ENCODE measurements at places on chromosomes 3 and 15.
A peak's percentile ranks its signal among the peaks of the same experiment; 100 is the strongest.

DNA sequence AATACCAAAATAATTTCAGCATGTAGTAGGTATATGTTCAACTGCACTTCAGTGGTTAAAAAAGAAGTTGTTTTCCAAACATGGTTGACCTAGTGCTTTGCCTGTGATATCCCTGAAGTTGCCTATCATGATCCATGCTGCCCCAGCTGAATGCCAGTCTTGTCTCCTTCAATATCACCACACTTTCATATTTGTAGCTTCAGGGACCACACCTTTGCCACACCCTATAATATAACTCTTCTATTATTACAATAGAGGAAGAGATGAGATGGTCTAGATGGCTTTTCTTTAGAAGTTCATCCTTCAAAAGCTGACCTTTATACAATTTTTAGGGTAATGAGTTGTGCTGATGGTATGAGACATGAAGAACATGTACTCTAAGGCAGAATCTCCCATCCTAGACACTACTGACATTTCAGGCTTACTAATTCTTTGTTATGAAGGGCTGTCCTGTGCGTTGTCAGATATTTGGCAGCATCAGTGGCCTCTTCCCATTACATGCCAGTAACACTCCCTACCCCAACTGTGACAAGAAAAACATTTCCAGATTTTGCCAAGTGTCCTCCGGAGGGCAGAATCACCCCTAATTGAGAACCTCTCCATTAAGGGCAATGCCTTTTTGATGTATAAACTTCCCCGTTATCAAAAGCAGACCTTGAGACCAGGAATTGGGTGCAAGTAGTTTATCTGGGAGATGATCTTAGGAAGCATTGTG, 76.2 kb upstream of the PLCL2 start:
- no peak for DNase-seq

DNA sequence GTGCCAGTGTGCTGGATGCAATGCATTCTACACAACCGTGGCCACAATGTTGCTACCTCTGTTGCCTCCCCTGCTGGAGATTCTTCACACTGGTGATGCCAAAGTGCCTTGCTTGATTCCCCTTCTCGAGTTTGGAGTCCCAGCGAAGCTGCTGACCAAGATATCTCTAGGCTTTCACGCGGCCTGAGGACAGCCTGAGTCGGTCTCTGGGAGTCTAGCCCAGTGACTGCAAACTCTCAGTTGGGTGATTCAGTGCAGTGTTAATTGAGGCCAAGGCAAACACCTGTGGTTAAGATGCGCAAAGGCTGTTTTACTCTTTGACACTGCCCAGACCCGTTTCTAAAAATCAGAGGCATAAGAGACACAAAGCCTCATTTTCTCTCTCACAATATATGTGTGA, 434.4 kb downstream of the NR2F2 start:
- DNase-seq = no peak

- no peak for DNase-seq
These were observed 54.6 kb upstream of the C3orf49 start for GRCh38 chr3:63764511-63764910.

- DNase-seq = no peak
These were observed 185.2 kb downstream of the KLHL25 start for GRCh38 chr15:85609492-85609891.

DNA sequence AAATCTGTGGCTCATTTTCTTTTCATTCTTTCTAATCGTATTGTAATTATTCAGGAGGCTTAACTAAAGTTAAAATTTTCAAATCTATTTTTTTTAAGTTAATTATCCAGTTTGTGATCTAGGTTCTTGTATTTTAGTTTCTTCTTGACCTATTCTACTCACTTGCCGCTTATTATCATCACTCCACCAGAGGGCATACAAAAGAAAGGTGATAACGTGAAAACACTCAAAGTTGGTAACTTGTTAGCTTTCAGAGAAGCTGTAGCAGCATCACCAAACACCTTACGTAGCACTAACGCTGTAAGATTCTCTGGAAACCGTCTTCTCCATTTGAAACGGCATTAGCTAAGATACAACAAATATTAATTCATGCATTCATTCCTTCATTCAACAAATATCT, 4.8 kb downstream of the GNB4 start:
- DNase-seq = no peak

- no peak for DNase-seq
These were observed 126.1 kb downstream of the LRRK1 start for GRCh38 chr15:101045236-101045646.

DNA sequence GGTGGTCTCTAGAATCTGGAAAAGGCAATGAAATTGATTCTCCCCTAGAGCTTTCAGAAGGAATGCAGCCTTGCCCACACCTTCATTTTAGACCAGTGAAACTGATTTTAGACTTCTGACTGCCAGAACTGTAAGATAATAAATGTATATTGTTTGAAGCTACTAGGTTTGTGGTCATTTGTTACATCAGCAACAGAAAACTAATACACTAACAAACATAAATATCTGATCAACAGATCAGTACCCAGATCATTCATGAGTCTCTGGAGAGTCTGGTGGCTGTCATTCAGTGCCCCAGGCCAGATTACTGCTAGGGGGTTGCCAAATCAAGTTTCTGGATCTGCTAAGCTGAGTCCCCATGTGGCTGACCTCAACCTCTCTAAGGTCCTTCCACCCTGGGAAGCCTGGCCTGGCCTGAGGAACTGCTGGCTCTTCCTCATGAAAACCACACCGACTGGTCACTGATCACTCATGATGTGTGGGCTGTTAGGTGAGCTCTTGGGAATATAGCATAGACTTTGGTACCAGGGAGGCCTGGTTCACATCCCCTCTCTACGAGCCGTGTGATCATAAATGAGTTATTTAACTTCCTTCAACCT, 11.1 kb upstream of the LACTB start:
- no peak for DNase-seq

GRCh38 chr3:101878589-101878988, 29.3 kb downstream of the NFKBIZ start:
- no peak for DNase-seq

DNA sequence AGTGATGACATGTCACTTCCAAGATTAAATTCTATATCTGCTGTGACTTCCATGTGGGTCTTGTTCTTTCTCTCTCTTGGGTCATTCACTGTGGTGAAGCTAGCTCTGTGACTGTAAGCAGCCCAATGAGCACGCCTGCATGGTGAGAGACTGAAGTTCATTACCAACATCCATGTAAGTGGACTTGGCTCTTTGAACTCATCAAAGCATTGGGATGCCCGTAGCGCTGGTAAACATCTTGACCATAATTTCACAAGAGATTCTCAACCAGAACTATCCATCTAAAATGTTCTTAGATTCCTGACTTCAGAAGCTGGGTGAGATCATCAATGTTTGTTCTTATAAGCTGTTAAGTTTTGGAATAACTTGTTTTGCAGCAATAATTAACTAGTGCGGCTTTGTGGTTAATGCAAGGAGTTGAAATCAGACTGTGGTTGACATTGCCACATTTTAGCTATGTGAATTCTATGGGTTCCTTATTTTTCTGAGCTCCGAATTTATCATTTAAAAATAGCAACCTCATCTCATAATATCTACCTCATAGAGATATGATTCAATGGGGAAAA, 31.6 kb upstream of the LRRC3B start:
- no peak for DNase-seq

- DNase-seq = no peak
These were observed 220.7 kb downstream of the TBC1D2B start for GRCh38 chr15:77856705-77857346.

- no peak for DNase-seq
These were observed 21.1 kb downstream of the IL1RAP start for GRCh38 chr3:190534986-190535385.

GRCh38 chr15:67685008-67685599, 140.2 kb upstream of the SKOR1 start:
- DNase-seq = no peak

- DNase-seq = peak; percentile 37
These were observed 1.2 kb upstream of the LRRC34 start for GRCh38 chr3:169813757-169814517.

- no peak for DNase-seq
These were observed 82.3 kb downstream of the TNIK start for GRCh38 chr3:171377859-171378258.

DNA sequence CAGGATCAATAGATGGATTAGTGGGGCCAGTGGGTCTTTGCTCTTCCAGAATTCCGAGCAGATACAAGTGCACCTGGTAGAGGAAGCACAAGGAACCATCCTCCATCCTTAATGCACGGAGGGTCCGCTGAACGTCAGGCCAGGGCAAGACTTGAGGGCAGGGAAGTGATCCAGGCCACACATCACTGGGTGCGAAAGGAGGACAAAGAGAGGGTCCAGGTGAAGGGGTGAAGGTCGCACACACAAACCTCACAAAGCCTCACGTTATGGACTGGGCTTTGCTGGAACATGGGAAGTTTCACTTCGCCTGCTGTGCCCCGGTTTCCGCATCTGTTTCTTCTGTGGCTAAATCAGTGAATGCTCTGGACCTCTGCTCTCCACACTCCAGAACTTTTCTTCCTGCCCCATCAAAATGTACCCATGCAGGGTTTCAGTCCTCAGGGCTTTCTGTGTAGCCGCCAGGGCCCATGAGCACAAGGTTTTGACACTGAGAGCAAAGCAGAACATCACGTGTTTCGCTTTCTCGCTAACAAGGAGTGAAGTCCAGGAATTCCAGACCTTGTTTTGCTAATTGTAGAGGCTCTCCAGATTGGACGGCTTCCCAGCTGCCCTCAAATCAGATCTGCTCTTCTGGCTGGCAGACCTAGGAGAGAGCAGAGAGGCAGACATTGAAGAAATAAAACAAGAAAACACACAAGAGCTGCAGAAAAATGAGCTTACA, 56.3 kb downstream of the KLF15 start:
- no peak for DNase-seq

- DNase-seq = no peak
These were observed 14.8 kb downstream of the KLHL6 start for GRCh38 chr3:183540501-183541234.

DNA sequence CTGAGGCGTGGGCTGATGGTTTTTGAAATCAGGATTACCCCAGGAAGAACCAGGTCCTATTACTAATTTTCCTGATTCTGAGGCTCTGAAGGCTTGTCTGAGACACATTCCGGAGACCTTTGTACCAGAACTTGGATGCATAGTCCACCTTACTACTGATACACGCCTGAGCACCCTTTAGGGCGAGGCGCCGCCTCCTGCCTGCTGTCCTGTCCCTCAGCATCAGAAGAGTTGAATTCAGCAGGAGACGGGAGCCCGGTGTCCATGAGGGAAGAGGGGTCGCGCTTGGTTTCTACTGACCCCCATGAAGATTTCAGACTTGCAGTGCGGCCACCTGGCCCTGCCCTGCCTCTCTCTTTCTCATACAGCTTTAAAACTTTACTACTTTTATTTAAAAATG, 49.9 kb downstream of the KLF13 start:
- no peak for DNase-seq

DNA sequence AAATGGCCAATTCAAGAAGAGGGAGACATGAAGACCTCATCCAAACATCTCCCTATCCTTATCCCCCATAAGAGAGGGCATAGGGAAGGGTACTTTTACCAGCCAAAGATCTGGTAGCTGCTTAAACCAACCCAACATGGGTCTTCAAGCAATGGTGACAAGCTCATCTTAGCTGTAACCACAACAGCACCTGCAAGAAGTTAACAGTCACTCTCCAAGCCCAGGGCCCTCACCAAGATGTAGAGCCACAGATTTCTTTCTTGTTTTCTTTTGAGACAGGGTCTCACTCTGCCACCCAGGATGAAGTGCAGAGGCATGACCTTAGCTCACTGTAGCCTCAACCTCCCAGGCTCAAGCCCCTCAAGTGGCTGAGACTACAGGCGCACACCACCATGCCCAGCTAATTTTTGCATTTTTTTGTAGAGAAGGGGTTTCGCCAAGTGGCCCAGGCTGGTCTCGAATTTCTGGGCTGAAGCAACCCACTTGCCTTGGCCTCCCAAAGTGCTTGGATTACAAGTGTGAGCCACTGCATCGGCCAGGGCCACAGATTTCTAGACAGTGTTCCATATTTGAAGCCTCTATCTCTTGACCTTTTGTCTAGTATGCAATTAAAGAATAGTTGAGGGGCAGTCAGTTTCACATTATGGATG, 57.1 kb downstream of the DHX30 start:
- no peak for DNase-seq

DNA sequence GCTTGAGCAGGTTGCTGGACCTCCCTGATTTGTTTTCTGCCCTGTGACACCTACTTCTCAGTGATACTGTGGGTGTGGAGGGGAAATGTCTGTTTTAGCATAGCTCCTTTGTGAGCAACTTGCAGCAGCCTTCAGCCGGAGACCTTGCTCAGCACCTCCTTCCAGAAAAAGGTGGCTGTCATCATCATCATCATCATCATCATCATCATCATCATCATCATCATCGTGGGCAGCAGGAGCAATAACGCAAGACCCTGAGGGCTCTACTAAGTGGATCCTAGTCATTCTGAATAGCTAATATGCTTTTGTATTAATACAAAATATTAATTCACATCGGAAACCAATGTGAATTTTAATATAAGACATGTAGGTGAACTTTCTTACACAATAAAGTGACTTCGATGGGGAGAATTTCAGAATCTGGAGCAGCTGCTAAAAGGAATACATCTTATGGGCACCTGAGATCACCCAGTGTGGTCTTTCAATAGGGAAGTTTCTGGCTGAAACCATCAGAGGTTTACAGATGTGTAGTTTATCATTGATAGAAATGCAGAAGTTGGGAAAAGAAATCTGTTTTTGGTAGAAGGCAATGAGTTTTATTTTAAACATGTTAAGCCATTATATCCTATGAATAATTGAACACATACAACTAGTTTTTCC, 8.6 kb downstream of the GABRR3 start:
- no peak for DNase-seq

DNA sequence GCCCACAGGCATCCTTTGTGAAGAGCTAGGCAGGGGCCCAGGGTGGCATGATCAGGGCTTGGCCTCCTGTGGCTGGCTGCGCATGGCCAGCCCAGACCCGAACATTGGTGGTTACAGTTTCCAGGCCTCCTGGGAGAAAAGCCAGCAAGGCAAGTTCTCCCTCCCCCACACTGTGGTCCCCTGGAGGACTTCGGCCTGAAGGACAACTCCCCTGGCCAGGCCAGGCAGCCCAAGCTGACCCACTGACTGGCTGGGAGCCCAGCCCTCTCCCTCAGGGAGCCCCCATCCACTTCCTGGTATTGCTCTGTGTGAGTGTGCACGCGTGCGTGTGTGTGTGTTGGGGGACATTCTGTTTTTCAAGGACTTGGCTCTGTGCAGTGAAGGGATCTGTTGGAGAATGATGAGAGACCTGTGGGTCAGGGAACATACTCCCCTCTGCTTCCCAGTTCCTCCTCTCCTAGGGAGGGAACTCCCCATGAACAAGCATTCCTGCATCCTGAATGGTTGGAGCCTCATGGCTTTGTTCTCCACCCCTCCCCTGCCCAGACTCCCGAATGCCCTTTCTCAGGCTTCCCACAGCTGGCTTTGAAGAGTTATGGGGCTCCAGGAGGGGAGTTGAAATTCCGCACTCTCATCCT, 29.5 kb downstream of the CORO2B start:
- no peak for DNase-seq

DNA sequence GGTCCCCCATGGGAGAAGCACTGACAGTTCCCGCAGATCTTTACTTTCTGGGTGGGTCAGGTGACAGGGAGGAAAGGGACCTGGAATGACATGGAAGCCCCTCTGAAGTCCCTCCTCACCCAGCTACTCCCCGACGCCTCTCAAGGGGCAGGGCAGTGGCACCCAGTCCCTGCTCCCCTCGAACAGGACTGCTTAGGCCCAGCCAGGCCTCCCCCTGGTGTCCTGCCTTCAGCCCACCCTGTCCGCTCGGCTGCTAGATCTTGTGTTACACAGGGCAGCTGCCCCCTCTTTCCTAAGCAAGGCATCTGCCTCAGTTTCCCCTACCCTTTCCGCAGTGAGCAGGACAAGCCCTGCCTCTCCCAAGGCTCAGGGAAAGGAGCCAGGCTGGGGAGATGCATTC, 226.5 kb downstream of the XXYLT1 start:
- DNase-seq = no peak

Measured in stimulated activated CD8-positive, alpha-beta memory T cell treated with anti-CD3 and anti-CD28 coated beads, Interleukin-2, amount 100 ng/mL, for 1 hour (primary cell).